Foreskin fibroblast (primary cell): ENCODE measurements at places on chromosomes 3 and 15.
A peak's percentile ranks its signal among the peaks of the same experiment; 100 is the strongest.

- DNase-seq = no peak
These were observed 89.0 kb downstream of the DCUN1D1 start for GRCh38 chr3:182891364-182891763.

DNA sequence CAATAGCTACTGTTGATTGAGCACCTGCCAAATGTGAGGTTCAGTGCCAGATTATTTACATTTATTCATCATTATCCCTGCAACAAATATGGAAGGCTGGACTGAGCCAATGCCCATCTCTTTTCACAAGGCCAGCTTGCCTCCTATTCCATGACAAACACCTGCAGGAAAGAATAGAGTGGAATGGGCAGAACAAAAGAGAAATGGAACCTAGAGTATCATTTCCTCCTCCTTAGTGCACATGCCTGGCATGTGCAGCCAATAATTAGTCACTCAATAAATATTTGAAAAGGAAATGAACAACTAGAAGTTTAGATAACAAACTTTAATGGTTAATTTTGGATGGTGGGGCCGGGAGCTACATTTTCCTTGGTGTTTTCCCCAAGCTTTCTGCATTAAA is 61.4 kb upstream of the MYRIP start:
- peak; percentile 12 for DNase-seq

DNA sequence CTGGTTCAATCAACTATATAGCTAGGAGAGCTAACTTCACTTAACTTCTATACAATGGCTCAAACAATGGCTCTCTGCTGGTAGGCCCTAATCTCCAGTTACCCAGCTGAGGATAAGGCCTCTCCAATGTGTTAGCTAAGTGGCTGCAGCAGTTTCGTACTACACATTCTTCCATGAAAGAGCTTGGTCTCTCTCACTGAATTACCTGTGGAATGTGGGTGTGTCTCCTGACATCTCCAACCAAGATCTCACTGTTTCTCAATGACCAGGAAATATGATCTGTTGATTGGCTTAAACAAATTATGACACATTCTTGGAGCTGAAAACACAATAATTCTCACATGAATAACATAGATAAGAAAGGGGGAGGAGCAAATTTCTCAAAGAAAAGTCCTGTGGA is 169.8 kb upstream of the ROBO1 start:
- DNase-seq = no peak

GRCh38 chr3:111979434-111980038 is 710 bp downstream of the ABHD10 start:
- no peak for DNase-seq

- DNase-seq = no peak
These were observed 91.0 kb upstream of the KBTBD8 start for GRCh38 chr3:66907136-66907535.

DNA sequence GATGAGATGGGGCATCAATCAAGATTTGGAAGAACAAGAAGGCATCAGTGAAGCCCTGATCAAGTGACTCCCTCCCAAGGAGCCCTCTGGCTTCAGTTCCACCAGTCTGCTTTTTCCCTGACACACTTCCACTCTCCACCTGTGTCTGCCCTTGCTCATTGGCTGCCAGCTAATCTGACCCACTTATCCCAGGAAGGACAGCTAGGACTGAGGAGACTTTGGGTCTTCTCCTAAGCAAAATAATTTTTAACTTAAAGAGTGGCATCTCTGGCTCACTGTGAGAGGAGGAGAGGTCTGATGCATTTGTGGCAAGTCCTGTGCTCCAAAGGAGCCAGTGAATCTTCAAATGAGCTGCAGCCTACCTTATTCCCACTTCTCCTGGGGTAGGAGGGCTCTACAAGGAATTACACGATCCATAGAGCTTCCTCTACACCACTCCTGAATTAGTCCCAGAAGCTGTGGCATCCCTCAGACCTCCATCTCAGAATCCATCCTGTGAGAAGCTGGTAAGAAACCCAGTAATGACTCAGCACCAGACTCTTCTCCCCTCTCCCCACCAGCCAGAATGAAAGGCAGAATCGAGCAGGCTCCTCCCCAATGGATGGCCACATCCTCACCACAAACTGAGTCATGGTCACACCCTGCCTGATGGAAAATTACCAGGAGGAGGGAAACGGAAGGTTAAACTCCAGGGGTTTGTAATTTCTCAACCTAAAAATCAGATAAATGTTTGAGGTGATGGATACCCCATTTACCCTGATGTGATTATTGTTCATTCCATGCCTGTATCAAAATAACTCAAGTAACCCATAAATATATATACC is 6.3 kb upstream of the PKM start:
- peak; percentile 95 for DNase-seq

- DNase-seq = no peak
These were observed 514.4 kb upstream of the TBL1XR1 start for GRCh38 chr3:177711637-177712036.

DNA sequence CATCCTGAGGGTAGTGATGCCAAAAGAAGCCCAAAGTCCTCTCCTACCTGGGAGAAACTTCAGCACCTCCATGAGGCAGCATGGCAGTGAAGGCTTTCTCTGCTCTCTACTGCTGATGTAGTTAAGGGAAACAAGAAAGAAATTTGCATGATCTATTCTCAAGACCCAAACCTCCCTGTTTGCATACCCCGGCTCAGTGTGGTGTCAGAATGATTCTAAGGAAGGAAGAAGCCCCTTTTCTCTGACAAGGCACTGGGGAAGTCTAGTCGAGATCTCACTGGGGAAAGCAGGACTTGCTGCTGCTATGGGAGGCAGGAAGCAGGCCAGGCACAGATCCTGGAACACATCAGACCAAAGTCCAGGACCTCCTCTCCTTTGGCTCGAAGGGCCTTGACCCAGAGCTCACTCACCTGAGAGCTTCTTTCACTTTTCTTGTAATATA is 89.4 kb upstream of the ICE2 start:
- DNase-seq = no peak

DNA sequence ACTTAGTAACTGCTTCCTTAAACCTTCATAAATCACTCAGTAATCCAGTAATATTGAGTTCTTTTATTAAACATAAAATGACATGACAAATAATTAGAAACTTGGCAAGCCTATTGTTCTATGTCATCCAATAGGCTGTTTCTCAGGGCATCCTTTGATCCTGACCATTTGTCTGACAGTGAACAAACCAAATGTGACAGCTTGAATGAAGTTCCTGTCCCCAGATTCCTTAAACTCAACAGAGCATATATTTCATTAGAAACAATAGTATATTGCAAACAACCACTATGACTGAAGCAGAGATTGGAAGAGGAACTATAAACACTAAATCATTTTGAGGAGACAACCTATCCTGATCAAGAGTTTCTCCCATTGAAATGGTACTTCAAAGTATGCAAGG is 113.6 kb upstream of the MDFIC2 start:
- no peak for DNase-seq

- DNase-seq = peak; percentile 37
These were observed 211.9 kb upstream of the GOLGA6L4 start for GRCh38 chr15:84023636-84024035.

- DNase-seq = no peak
These were observed 7.1 kb downstream of the SLC25A20 start for GRCh38 chr3:48891606-48892005.

DNA sequence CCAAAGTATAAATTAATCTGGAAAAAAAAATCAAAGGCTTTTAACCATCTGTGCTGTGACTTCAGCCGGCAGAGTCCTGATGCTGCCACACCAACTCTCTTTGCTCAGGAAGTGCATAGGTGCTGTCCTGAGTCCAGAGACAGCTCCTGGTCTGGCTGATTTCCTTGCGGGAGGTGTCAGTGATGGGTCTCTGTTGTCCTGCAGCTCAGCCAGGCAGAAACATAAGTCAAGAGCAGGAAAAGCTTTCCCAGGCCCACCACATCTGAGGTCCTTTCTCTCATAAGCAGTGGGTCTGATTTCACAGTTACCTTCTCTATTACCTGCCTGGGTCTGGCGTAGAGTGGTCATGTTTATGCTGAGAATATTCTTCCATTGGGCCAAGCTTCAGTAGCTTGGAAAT is 19.4 kb downstream of the CHST2 start:
- no peak for DNase-seq

GRCh38 chr3:159913712-159914414 is 74.8 kb upstream of the IL12A start:
- no peak for DNase-seq

DNA sequence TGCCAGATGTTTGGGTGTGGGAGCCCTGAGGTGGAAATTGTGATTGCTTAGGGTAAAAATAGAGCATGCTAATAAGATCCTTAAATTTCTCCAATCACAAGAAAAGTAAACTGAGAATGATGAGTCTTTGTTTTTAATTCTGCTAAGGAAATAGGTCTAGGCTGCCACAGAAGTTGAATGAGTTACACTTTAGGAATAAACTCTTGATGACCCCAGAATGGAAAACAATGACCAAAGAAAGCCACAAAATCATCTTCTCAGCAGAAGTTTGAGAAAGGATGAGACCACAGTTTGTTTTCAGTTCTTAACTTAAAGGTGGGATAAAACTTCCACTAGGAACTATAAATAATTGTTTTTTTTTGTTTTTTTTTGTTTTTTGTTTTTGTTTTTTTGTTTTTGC is 164.6 kb upstream of the BCL6 start:
- no peak for DNase-seq

DNA sequence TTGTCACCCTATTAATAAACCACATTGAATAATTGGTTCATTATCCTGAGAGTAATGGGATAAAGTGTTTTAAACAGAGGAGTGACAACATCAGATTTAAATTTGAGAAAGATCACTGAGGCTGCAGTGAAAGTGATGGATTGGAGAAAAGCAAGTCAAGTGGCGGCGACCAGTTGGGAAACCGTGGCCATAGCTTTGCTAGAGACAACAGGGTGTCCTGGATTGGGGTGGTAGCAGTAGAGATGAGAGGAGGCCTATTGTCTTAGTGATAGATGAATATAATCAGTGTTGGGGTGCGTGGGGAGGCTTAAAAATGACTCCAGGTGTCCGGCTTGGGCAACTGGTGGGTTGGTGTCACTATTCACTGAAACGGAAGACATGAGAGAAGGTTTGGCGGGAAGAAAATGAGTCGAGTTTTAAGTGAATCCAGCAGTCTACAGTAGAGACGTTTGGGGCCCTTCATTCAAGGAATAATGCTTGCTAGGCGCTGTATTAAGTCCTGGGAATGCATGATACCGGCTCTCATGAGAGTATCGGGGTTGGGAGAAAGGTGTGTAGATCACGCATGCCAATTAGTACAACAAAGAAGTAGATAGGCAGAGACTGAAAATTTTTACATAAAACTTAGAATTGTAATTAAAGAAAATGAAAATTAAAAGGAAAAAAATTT is 819 bp downstream of the NEK4 start:
- DNase-seq = no peak

DNA sequence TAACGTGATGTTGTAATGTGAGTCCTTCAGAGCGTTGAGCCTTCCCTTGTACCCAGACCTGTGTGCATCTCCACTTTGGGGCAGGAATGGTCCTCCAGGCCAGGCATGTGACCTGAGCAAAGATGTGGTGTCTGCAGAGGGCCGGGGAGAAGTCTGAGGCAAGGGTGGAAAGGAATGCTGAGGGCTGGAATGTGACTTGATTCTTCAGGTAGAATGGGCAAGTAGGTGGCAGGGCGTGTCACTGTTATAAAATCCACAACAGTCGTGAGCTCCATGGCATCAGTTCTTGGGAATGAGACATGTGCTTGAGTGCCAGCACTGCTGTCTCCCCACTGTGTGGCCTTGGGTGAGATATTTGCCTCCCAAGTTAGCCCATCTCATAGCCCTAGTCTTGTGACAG is 24.0 kb upstream of the BSN start:
- DNase-seq = no peak

DNA sequence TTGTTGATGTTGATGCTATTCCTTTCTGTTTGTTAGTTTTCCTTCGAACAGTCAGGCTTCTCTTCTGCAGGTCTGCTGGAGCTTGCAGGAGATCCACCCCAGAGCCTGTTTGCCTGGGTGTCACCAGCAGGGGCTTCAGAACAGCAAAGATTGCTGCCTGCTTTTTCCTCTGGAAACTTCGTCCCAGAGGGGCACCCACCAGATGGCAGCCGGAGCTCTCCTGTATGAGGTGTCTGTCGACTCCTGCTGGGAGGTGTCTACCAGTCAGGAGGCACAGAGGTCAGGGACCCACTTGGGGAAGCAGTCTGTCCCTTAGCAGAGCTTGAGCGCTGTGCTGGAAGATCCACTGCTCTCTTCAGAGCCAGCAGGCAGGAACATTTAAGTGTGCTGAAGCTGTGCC is 303.2 kb downstream of the ZIC1 start:
- no peak for DNase-seq

GRCh38 chr3:79396595-79396994 is 371.2 kb downstream of the ROBO1 start:
- DNase-seq = no peak

GRCh38 chr3:195714380-195715011 is 6.3 kb upstream of the MUC20 start:
- DNase-seq = peak; percentile 56
